ENCODE measurements at places on chromosomes 11 and 22. TPM values are rescaled to one million over a fixed set of nuclear protein-coding genes. Genes with fewer than 3 reads are reported as not detected.

DNA sequence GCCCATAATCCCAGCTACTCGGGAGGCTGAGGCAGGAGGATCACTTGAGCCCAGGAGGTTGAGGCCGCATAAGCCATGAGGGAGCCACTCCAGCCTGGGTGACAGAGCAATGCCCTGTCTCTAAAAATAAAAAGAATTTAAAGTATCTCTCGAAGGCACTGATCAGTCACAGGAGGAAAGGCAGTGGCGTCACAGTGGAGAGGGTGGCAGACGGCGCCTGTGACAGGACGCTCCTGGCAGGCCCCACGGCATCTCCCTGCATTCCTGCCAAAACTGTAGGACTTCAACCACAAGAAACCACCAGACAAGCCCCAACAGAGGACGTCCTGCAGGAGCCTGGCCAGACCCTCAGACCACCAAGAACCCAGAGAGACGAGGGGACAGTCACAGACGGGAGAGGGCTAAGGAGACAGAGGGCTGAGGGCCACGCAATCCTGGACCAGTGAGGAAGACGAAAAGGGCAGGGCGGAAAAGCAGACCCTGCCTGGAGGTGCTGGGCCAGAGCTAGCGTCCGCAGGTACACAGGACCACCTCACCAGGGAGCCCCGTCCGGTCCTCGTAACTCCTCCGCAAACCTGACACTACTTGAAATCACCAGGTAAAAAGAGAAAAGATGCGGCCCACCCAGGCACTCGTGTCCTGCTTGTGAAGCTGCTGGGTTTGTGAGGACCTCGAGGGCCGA lies 5.9 kb downstream of the RNH1 start:
- no peak for DNase-seq

DNA sequence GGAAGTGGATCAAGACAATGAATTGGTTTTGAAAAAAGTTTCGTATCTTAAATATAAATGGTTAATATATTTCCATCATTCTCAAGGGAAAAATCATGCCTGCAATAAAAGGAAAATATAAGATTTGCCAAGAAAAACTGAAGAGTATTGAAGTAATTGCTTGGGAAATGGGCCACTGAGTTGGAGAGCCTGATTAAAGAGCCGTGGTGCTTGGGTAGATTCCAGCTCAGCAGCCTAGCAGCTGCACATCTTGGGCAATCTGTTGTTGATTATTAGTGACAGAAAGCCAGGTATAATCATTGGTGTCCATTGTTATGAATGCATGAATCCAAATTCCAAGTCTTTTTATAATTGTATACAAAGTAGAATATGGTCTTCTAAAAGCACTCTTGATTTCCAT lies 800.9 kb upstream of the CHORDC1 start:
- no peak for DNase-seq

CECR2 gene
- not detected for total RNA-seq

OR52I2 gene
- not detected for total RNA-seq

UBQLN3 gene
- total RNA-seq: not detected
